G401 (cell line): ENCODE measurements at places on chromosomes 1 and 21. TPM values are rescaled to one million over a fixed set of nuclear protein-coding genes. Genes with fewer than 3 reads are reported as not detected.

- peak; percentile 24 for DNase-seq
Observed at GRCh38 chr1:24186031-24186710, 918 bp downstream of the IFNLR1 start.

DNA sequence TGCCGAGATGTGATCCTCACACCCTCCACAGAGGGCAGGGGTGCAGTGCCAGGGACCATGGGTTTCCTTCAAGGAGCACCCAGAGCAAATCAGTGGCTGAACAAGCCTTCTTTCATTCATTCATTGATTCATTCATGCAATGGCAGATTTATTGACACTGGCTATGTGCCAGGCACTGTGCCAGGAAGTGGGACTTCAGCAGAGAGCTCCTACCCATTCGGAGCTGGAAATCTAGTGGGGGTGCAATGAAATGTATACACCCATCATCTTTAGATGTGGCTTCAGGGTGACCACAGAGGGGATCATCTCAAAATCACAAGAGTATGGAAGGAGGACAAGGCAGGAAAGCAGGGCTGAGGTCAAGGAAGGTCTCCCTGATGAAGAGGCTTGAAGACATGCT is 18.9 kb downstream of the SLC6A9 start:
- no peak for DNase-seq

Gene DNAJC6
- total RNA-seq, result 1.4 and 2.5 TPM in 2 replicates

DNA sequence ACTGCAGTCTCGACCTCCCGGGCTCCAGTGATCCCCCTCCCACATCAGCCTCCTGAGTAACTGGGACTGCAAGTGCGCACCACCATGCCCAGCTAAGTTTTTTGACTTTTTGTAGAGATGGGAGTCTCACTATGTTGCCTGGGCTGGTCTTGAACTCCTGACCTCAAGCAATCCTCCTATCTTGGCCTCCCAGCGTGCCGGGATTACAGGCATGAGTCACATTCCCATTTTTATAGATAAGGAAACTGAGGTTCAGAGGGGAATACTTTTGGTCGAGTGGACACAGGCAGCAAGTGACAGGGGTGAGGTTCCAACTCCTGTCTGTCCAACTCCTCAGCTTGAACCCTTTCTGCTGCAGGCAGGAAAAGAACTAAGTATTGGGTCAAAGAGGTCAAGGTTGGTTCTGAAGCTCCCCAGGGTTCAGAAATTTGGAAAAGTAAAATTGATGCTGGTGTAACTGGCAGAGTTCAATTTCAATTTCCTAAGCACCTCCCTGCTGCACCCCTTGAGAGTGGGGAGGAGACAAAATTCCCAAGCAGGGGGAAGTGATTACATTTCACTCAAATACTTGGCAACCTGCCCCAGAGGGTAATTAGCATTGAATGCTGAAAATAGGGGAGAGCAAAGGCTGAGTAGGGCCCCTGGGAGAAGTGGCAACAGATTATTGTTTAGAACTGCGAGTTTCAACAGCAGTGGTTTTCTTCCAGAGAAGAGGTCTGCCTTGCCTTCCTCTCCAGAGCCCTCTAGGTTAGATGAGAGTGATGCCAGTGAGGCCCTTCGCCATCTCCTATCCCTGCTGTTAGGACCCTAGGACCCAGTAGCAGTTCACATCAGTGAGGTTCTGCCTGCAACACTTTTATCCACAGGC is 17.5 kb upstream of the ALPL start:
- DNase-seq, result no peak

Gene TTC39A
- total RNA-seq, result 20.3 and 37.4 TPM in 2 replicates

DNA sequence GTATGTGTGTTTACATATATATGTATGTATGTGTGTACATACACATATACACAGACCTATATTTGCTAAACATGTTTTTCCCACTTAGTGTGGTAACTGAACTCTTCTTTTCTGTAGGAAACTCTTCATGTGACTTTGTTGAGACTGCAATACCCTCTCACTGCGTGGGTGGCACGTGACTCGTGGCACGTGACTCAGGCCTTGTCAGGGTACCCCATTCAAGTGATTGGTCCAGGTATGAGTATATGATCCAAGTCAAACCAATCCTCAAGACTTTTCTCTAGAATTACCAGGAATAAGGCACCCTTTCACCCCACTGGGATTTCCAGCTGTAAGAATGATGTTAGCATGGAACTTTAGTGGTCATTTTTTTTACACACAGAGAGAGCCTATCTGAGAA is 149.2 kb upstream of the KCNK2 start:
- no peak for DNase-seq

GRCh38 chr21:29973258-29973657 is 33.5 kb upstream of the GRIK1 start:
- DNase-seq, result no peak

DNA sequence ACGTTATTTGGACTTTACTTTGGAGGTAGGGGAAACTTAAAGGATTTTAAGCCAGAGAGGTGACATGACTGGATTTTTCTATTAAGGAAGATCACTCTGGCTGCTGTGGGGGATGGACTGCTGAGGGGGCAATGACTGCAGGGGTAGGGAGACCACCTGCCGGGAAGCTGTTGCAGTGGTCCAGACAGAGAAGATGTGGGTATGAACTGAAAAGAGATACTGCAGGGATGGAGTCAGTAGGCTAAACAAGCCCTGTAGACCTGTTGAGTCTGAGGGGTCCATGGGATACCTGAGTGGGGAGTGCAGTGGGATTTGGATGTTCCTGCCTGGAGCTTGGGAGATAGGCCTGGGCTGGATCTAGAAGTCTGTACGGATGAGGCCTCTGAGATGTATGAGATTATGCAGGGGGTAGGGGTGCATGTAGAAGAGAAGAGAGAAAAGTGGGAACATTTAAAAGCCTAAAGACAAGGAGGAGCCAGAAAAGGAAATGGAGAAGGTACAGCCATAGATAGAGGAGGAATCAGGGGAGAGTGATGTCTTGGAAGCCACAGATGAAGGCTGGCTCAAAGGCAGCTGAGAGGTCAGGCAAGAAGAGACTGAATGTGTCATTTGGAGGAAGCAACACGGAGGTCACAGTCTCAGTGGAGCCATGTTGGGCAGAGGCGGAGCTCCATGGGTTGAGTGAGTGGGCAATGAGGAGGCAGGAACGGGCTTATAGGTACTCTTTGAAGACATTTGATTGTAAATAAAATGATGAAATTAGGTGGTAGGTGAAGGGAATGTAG is 25.9 kb upstream of the KCNA2 start:
- no peak for DNase-seq

GRCh38 chr1:171127501-171127900 is 36.8 kb downstream of the FMO3 start:
- no peak for DNase-seq

GRCh38 chr1:211675230-211676105 is at the start of gene NEK2:
Gene NEK2, minus strand, starts transcription at chr1:211675621. Its CDS starts 142 bp downstream, at chr1:211675479.
- peak; percentile 91 for DNase-seq

DNA sequence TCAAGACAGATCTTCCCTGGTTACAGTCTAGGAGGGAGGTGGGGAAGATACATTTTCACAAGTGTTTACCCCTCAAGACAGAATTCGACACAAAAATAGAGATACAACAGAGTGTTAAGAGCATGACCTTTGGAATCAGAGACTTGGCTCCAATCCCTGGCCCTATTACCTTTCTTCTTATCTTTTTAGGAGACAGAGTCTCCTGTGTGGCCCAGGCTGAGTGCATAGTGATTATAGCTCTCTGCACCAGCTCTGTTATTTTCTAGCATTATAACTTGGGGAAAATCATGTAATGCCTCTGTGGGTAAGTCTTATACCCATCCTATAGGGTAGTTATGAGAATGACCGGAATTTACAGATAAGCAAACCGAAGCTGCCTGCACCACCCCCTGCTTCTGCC is 9.8 kb downstream of the NIPAL3 start:
- no peak for DNase-seq

- DNase-seq, result no peak
Observed at GRCh38 chr1:77876884-77877283, 11.5 kb upstream of the NEXN start.
